ENCODE measurements at places on chromosomes 5 and 9.

DNA sequence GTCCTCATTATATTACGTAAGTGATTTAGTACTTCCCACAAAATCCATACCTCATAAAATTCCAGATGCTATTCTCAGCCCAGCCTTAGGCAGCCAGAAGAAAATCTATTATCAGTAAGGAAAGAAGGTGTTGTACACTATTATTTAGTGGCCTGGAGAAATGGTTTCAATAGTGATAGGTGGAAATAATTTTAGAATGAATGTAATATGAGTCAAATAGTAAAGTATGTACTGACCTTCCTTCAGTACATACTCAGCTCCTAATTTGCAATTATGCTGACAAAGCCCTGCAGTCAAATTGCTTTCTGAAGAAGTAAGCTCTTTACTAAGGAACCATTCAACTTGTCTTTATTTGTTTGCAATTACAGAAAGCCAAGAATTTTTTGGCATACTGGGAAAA, 409.2 kb downstream of the HTR1A start:
- DNase-seq = no peak

GRCh38 chr9:23464275-23464674, 361.8 kb downstream of the ELAVL2 start:
- no peak for DNase-seq

GRCh38 chr5:162801235-162801634, 636.2 kb upstream of the CCNG1 start:
- DNase-seq = no peak

- DNase-seq = no peak
Measured at GRCh38 chr9:98778711-98779530, 17.4 kb downstream of the ANKS6 start.

DNA sequence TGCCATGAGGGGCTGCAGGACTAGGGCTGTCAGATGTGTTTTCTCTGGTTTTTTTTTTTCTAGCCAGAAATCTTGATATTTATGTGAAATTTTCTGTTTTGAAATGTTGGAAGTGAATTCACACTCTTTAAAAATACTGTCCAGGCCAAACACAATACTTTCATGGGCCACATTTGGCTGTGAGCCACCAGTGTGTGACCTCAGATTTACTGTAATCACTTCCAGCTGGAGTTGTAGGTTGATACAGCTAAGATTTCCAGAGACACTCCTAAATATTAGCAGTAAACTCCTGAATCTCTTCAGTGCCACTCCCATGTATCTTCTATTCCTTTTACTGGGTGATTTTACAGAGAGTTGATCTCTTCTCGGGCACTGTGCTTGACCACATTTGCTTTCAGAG, 92.2 kb upstream of the CKMT2 start:
- DNase-seq = no peak

GRCh38 chr5:29845206-29845605, 1348.3 kb upstream of the CDH6 start:
- no peak for DNase-seq

DNA sequence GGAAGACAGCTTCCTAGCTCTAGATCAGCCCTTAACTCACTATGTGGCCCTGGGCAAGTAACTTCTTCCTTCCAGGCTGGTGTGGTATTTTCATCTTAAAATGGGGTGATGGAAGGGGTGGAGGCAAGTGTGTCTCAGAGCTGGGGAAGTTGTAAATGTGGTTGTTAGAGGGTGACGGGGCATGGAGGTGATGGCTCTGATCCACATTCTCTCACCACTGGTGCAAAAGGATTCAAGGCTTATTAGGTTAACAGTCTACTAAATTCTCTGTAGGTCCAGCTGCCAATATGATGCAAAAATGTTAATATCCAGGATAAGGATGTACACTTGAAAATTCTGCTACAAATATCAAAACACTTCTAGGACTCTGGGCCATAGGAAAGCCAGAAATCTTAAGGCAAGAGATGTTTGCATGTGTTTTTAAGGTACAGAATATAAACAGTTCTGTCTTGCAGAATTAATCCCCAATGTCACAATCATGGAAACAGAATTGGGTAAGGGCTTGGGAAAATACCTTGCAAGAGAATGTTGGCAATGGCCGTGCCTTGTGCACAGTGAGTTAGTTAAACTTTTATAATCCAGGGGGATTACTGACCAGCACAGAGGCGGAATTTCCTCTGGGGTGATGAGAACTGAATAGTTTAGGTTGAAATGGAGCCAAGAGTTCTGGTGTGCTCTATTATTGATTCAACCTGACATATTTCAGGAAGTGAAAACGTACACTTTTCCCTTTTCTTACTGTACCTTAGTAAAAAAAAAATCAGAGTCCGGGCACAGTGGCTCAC, 19.8 kb downstream of the TNFSF15 start:
- no peak for DNase-seq

- no peak for DNase-seq
Measured at GRCh38 chr9:36969216-36969771, 64.8 kb downstream of the PAX5 start.

DNA sequence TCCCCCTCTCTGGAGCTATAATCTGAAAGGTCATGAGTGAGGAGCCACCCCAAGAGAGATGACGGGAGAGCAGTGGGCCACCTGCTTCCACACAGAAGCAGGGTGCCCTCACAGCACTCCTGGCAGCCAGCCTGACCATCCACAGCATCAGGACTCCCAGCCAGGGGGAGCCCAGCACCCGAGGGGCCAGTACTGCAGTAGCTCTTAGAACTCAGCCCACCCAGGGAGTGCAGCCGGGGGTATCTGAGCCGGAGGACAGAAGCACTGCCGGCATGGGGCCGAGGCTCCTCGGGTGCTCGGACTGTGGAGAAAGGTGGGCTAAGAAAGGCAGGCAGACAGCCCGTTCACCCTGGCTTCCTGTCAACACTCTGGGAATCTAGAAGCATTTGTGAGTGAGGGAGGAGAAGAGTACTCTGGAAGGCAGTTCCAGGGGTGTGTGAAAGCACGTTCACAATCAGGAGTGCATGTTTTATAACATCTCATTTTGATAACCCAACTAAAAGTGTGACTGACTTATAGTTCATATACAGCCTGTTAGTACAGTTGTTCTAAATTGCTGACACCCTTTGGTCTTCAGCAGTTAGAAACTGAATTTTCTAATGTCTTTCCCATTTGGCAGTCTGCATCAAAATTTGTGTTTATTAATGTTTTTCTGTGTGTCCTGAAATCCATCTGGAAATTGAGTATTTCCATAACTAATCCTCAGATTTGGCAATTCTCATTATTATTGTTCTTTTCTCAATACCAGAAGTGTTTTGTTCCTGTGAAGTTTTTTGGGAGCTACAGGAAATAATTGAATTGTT, 25.9 kb upstream of the ASPN start:
- no peak for DNase-seq

DNA sequence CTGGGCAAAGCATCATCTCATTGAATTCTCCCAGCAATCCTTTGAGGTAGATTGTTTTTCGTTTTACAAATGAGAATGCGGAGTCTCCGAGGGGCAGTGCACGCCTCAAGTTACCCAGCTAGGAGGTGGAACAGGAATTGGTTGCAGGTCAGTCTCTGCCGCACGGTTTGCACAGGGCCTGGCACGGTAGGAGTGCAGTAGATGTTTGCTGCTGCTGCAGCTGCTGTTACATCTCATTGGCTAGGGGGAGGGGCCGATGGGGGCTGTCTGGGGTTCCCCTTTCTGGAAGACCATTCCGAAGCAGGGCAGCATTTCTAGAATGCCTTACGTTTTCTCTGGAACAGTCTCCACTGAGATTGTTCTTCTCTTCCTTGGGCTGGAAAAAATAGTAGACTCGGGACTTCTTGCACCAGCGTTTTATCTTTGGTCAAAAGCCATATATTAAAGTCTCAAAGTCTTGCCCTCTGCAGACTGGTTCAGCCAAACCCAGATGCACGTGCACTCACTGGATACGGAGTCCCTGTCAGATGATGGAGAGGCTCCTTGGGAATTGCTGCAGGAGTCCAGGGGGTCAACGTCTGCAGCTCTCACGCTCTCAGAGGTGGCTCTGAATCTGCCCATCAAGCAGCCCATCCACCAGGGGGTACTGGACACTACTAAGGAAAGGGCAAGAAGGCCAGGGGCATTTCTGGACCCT, 1.2 kb downstream of the USP20 start:
- DNase-seq = no peak

DNA sequence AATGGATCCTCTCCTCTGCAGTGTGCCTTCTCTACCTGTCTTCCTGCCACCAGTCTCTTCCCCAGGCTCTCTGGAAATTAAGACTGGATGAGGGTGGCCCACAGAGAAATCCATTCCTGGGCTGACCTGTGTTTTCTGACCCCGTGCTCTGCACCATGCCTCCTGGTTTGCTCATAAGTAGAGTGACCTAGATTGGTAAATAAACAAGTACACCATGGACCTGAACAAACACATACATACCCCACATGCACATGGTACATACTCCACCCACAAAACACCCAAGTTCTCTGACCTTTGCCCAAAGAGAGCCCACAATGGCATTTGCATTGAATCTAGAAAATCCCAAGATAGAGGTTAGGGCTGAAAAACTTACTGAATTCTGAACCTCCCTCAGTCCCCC, 77.5 kb upstream of the PLPP6 start:
- DNase-seq = no peak

GRCh38 chr5:152007653-152008335, 83.1 kb upstream of the GLRA1 start:
- DNase-seq = no peak

DNA sequence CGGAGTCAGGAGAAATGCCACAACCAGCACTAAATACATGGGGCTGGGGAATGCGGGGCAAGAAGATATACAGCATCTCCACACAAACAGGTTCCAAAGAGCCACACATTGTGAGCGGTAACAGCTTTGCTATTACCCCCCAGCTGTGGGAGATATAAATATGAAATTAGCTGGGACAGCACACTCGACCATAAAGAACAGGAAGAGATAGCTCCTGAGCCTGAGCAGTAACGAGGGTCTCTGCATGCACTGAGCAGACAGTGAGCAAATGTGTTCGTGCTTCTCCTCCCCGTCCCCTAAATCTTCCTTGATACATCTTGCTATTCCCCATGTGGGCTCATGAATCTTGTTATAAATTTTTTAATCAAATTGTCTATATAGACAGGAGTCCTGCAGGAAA, 53.1 kb downstream of the ADAMTS2 start:
- DNase-seq = no peak

GRCh38 chr5:141084487-141084989, 9.9 kb upstream of the PCDHB2 start:
- peak; percentile 48 for DNase-seq

All from SW 1271 (cell line).